ENCODE measurements at places on chromosomes 4 and X.
A peak's percentile ranks its signal among the peaks of the same experiment; 100 is the strongest.

DNA sequence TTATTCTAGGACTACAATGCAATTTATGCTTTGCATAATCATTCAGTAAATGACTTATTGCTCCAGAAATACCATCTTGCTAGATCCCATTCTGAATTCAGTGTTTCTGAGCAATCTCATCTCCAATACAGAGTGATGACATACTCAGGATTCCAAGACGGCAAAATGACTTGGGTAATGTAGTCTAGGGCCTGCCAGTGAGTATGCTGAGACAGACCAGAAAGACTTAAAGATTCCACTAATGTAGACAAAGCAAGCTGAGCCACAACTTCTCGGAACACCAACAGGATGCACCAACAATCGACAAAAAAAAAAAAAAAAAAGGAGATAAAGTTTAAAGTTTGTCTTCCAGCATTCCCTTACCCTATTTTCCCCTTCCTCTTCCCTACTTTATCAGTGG, 919 bp upstream of the SEC24B start:
- no peak for DNase-seq

DNA sequence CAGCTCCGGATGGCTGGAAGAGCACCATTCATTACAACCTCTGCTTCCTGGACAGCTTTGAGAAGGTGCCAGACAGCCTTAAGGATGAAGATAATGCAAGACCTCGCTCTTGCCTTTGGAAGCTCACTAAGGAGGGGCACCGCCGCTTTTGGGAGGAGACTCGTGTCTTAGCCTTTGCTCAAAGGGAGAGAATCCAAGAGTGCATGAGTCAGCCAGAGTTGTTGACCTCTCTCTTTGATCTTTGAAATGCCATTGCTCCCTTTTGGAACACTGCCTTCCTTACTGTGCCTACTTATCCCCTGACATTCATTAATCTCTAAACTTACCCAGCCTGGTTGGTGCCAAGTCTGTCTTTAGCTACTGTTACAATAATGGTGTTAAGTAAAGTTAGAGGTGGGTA, 1.2 kb downstream of the FOXR2 start:
- no peak for DNase-seq

- peak; percentile 27 for DNase-seq
Measured at GRCh38 chr4:36208893-36209473, 35.3 kb downstream of the ARAP2 start.

- DNase-seq, result no peak
Measured at GRCh38 chrX:9464435-9465371, at the start of gene TBL1X. TSS of gene TBL1X (plus strand) at chrX:9465058. CDS start at chrX:9653587, 188,529 bp downstream.

DNA sequence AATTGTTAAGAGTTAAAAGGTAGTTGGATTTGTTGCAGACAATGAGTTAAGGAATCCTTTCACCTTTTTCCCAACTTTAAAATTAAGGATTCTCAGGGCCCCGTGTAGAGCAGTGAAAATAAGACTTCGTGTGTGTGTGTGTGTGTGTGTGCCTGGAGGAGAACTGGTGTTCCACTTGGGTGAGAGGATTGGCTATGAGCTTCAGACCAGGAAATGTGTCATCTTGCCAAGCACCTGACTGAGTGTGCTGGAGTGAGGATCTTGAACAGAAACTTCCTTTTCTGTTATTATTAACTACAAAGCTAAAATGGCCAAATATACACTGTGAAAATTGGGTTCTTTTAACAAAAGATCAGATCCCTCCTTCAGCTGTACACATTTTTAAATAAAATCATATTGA, 113.1 kb upstream of the VCX2 start:
- DNase-seq, result no peak

- DNase-seq, result no peak
Measured at GRCh38 chrX:56113785-56114436, 118.2 kb upstream of the KLF8 start.

- no peak for DNase-seq
Measured at GRCh38 chrX:38154340-38154739, 66.3 kb downstream of the SRPX start.

- no peak for DNase-seq
Measured at GRCh38 chr4:156939139-156939538, 32.5 kb downstream of the PDGFC start.

- no peak for DNase-seq
Measured at GRCh38 chrX:7730071-7730470, 112.9 kb upstream of the VCX start.

DNA sequence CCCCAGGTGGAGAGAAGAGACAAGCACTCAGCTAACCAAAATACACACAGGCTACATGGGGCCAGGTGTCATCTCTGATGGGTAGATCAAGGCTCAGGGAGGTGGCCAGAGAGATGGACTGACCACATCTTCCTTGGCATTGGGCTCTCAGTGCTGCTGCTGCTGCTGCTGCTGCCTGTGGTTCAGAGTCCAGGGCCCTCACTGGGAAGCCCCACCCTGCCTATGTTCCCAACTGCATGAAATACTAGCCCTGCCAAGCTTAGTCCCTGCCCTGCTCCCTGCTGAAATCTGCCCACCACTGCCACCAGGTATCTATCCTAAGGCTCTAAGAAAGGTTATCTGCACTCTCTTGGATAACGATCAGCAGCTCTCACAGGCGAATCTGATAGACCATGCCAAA, 118.7 kb downstream of the EFHC2 start:
- no peak for DNase-seq

GRCh38 chr4:5974321-5974720, 43.9 kb downstream of the C4orf50 start:
- DNase-seq, result no peak

- DNase-seq, result no peak
Measured at GRCh38 chr4:147755561-147756295, 23.8 kb downstream of the ARHGAP10 start.

GRCh38 chr4:34170946-34171345, 2073.4 kb downstream of the ARAP2 start:
- DNase-seq, result no peak

- DNase-seq, result no peak
Measured at GRCh38 chr4:165537028-165537648, 158.3 kb downstream of the CPE start.

DNA sequence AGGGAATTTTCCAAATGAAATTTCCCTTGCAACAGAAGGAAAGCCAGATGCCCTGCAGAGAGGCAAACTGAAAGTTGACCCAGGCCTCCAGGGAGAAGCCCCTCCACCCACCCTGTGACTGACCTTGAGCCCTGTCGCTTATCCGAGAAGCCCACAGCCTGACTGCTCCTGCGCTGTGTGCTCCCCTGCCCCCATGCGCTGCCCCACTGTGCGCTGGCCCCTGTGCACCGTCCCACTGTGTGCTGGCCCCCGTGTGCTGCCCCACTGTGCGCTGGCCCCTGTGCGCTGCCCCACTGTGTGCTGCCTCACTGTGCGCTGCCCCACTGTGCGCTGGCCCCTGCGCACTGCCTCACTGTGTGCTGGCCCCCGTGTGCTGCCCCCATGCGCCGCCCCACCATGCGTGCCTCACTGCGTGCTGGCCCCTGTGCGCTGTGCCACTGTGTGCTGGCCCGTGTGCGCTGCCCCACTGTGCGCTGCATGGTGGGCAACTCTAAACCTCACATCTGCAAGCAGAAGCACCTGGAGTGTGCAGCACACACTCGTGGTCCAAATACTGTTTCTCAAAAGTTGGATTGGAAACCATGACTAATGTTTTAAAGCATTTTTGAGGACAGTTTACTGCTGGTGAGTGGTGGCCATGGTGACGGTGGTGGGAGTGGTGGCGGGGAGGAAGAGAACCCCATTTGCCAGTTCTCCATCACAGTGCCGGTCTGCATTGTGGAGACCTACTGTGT, 8.3 kb upstream of the GRPEL1 start:
- DNase-seq, result no peak

- no peak for DNase-seq
Measured at GRCh38 chrX:11575332-11575731, 90.4 kb downstream of the ARHGAP6 start.

- DNase-seq, result no peak
Measured at GRCh38 chr4:31089815-31090214, 369.6 kb downstream of the PCDH7 start.

GRCh38 chrX:81336455-81337152, 134.7 kb downstream of the SH3BGRL start:
- no peak for DNase-seq

- DNase-seq, result no peak
Measured at GRCh38 chr4:158190718-158191117, 17.9 kb upstream of the GASK1B start.

GRCh38 chr4:165381821-165382373, 3.1 kb downstream of the CPE start:
- DNase-seq, result no peak

GRCh38 chrX:54945224-54945623, 24.6 kb downstream of the TRO start:
- DNase-seq, result no peak

DNA sequence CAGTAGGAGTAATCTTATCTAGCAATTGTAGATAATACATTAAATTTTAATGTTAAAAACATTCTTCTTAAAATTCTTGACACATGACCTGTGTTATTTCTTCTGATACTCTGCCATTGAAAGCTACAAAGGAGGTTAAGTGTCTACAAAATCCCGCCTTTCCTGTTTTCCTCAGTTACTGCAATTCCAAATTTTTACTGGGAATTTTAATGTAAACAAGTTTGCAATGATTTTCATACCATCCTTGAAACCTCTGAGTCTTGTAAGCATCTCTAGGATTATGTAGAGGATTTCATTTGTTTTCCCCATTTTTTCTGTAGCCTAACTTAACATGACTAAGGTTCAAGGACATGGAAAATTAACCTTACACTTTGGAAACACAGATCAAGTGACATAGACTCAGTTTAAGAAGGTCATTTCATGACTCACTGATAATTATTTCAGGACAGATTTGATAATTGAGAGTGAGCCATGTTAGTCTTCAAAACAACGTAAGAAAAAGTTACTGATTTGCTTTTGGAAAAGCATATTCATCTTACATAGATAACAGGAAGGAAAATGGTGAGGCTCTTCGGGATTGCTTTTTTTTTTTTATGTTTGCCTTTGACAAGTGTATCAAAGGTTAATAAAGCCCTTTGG, 39.6 kb upstream of the PDLIM5 start:
- no peak for DNase-seq

GRCh38 chrX:69615779-69616456, at the start of gene EDA:
TSS of gene EDA (plus strand) at chrX:69616113.
- no peak for DNase-seq

GRCh38 chrX:119407681-119408080, 8.5 kb downstream of the SLC25A43 start:
- DNase-seq, result no peak

- DNase-seq, result no peak
Measured at GRCh38 chr4:67071641-67072040, 473.7 kb downstream of the CENPC start.

- peak; percentile 28 for DNase-seq
Measured at GRCh38 chr4:101527188-101527587, 179.9 kb upstream of the PPP3CA start.

Measured in stimulated activated CD8-positive, alpha-beta memory T cell treated with anti-CD3 and anti-CD28 coated beads, Interleukin-2, amount 100 ng/mL, for 1 hour (primary cell).